ENCODE measurements at places on chromosomes 12 and 14.

DNA sequence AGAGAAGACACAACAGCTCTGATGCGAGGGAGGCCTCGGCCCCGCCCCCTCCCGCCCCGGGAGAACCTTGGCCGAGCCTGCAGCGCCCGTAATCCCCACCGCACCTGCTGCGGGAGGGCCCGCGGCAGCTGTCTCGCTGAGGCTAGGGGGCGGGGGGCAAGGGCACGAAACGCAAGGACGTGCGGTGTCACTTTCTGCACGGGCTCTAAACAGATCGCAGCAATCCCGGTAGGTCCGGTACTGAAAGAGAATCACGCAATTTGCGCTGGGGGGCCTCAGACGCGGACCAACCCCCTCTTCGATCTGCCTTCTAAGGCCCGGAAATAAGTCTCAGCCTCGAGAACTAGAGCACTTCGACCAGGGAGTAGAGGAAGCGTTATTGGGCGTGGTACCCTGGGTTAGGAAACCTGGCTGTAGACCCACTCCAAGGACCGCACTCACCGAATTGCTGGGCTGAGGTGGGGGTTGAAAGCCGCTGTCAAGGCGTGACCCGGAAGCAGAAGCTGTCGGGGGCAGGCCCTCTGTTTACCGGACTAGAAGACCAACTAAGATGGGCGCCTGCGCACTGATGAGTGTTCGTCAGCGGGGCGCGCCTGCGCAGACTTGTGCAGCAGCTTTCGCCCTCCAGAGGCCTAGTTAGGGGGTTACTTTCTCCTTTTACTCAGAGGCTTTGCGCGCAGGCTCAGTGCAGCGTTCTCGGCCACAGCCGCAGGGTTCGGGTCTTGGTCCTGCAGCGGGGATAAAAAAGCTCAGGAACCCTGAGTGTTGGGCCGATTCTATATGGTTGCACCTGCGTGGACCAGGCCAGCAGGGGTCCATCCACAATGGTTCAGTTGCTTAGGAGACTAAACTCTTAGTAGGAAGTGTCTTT, at the start of gene ASB8:
Gene ASB8 (minus strand): TSS at position 498 of the 871 bp plus-strand sequence. CDS start 4,019 bp downstream, outside the sequence.
- peak; percentile 96 for DNase-seq

GRCh38 chr12:79885911-79886490, 48.9 kb downstream of the PPP1R12A start:
- DNase-seq = no peak

DNA sequence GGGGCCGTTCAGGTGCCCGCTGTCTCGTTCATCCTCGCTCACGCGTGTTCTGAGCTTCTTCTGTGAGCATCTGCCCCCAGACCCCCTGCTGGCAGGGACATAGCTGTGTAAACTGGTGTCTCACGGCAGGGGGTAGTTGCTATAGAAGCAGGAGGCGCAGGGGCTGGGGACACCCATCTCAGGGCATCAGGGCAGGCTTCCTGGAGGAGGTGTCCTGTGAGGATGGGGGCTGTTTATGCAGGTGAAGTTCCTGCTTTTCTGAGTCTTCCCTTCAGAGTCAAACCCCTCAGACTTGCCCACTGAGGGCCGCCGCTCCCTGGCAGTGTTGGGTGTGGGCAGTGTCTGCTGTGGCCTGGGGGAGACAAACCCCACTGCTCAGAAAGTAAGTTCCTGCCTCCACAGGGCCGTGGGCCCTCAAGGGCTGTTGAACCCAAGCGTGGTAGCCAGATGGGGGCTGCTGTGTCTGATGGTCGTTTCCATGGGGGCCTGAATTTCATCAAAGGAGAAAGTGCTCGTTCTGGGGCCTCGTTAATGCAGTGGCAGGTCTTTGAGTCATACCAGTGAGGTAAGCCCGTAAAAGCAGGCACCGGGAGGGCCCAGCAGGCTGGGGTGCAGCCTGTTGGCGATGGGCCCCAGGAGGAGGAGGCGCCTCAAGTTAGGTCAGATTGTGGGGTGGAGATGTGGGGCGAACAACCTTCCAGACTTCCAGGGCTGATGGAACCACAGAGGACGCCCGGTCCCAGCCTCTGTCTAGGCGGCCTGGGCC, 23.4 kb downstream of the KIF26A start:
- DNase-seq = no peak

- DNase-seq = no peak
These were observed 8.8 kb upstream of the PTGR2 start for GRCh38 chr14:73842851-73843250.

DNA sequence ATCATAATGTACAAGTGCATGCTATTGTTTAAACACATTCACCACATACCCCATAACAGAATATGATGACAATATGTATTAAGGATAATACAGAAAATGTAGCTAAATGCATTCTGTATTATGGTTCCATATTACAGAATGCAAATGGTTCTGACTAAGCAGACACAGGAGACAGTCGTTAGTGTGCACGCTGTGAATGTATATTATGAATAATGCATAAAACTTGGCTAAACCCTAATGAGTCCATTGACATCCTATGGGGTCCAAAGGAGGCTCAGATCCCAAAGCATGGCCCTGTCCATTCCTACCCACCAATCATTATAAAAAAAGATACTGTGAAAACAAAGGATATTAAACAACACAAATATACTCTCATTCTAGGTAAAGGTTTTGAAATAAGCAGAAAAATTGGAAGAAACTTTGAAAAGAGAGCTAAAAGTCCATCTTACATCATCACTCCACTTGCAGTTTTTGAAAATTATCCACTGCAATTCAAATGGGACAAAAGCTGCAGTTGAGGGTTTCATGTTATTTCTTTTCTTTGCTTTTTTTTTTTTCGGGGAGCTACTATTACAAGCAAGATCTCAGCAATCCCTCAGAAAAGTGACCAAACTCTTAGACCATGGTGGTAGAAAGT, 415.1 kb downstream of the BCAT1 start:
- no peak for DNase-seq

- DNase-seq = no peak
These were observed 133.2 kb downstream of the ANO4 start for GRCh38 chr12:100927826-100928225.

GRCh38 chr14:25102788-25103187, 52.8 kb upstream of the STXBP6 start:
- no peak for DNase-seq

DNA sequence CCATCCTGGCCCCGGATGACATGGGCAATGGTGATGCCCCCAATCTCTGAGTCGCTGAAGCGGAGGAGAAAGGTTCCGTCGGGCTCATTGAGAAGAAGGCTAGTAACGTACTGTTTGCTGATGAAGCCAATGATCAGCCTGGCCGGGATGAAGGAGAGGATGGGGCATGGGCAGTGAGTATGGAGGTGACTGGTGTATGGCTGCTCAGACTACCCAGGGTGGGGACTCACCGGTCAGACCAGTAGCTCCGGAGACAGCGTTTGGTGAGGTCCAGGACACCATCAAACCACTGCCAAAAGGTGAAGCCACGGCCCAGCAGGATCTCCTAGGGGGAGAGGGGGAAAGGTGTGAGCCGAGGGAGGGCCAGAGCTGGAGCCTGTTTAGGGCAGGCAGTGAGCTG, 10.9 kb downstream of the NAB2 start:
- DNase-seq = no peak
